ENCODE measurements at places on chromosomes 7 and 10.
A peak's percentile ranks its signal among the peaks of the same experiment; 100 is the strongest.

GRCh38 chr10:45640941-45641340, 31.6 kb downstream of the ZFAND4 start:
- no peak for DNase-seq

DNA sequence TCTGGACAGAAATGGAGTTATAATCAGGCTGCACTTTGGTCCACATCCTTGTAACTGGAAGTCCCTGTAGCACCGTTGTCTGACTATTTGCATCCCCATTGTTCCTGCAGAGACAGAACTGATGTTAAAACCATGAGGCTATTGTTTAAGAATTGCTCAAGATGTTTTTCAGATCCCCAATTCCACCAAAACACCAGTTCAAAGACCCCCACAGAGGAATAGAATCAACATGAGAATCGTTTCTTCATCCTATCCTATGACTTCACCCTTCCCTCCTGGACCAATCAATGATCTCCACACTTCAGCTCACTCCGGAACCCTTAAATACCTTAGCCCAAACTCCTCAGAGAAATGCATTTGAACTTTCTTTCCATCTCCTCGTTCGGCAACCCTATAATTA, 57.1 kb upstream of the GRID1 start:
- no peak for DNase-seq

- DNase-seq = no peak
These were observed 144.0 kb downstream of the BBS9 start for GRCh38 chr7:33273356-33273755.

DNA sequence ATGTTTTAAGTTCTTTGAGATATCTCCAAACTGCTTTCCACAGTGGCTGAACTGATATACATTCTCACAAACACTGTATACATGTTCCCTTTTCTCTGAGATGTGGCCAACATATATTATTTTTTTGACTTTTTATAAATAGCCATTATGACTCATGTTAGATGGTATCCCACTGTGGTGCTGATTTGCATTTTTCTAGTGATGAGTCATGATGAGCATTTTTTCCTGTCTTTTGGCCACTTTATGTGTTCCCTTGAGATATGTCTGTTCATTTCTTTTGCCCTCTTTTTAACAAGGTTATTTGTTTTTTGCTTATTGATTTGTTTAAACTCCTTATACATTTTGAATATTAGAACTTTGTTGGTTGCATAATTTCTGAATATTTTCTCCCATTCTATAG, 1055.1 kb downstream of the NXPH1 start:
- DNase-seq = no peak

- DNase-seq = peak; percentile 4
These were observed 44.9 kb upstream of the FAM3C start for GRCh38 chr7:121440857-121441503.

DNA sequence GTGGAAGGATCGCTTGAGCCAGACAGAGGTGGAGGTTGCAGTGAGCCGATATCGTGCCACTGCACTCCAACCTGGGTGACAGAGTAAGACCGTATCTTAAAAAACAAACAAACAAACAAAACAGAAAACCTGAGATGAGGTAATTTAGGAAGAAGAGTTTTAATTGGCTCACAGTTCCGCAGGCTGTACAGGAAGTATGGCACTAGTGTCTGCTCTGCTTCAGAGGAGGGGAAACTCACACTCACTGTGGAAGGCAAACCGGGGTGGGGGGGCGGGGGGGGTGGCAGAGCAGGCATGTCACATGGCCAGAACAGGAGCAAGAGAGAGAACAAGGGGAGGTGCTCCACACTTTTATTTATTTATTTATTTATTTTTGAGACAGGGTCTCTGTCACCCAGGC, 5.1 kb downstream of the UBE2D4 start:
- DNase-seq = no peak

Measured in CD4-positive, alpha-beta T cell treated with Interleukin-10 for 1 hour (primary cell).